Fibroblast of the aortic adventitia (primary cell): ENCODE measurements at places on chromosomes 4 and X.

GRCh38 chr4:99043346-99043745 lies 45.2 kb downstream of the ADH5 start:
- no peak for DNase-seq

- no peak for DNase-seq
Measured at GRCh38 chr4:87306056-87306455, 16.6 kb downstream of the HSD17B13 start.

GRCh38 chr4:2882341-2882740 lies 38.7 kb downstream of the ADD1 start:
- no peak for DNase-seq

DNA sequence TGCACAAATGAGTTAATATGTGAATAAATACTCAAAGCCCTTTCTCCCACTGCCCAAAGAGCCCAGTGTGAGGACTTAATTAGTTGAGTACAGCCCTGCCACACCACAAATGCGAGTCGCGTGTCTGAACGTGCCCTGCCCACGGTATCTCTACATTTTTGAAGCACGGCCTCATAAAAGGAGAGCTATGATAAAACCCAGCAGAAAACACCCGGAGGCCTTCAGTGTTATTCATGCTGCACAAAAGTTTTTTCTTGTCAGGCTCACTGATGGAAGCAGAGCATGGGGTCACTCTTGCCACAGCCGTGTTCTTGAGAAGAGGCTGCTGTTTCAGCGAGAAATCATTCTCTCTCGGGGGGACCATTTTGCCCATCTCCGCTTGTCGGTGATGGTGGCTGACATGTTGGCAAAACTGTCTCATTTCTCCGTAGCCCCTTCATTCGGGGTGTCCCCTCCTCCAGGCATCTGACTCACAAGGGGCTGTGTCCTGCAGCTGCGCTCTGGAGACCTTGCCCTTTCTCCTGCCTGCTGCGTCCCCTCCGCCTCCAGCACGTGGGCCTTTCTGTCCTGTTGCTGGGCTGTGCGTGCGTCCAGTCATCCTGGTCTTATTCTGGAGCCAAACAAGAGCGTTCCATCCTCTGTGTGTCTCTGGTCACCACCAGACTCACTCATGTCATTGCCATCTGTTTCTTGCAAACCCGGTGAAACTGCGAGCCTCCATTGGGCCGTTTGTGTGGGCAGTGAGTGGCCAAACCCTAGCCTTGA lies 88.8 kb downstream of the SORCS2 start:
- DNase-seq: peak; percentile 23

GRCh38 chr4:139985401-139985800 lies 168.6 kb downstream of the MAML3 start:
- no peak for DNase-seq

GRCh38 chr4:7487502-7487901 lies 52.8 kb upstream of the PSAPL1 start:
- no peak for DNase-seq

DNA sequence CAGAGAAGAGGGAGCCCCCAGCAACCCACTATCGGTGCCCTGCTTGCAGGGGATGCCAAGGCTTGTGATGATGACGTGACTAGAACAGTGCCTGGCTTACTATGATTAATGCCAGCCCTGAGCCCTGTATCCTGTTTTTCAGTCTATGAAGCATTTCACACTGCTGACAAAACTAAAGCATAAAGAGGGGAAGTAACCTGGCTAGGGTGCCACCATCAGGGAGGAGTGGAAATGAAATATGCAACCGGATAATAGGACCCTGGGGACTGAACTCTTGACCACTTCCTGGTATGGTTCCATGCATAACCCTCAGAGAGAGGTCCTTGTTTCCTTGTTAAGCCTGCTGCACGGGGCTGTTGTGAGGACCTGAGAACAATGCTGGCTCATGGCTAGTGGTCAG lies 50.3 kb downstream of the MED28 start:
- DNase-seq: no peak
